ENCODE measurements at places on chromosomes 2 and 18.

DNA sequence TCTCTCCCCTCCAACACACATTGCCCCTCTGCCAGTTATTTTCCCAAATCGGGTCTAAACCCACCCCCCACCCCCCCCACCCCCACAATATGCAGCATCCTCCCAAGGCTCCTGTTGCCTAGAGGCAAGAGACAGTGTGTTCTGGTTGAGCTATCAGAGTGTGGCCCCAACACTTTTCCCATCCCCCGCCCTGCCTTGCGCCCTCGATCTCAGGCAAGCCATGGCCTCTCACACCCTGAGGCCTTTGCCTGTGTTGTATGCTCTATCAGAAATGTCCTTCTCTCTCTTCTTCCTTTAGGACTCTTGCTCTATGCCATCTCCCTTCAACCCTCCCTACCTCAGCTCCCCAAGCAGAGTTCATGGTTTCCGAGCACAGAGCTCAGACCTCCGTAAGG, 9.5 kb upstream of the GRHL1 start:
- DNase-seq, result no peak

- no peak for DNase-seq
These were observed 391.3 kb downstream of the SETBP1 start for GRCh38 chr18:45071956-45072355.

GRCh38 chr2:156874707-156875106, 382.8 kb upstream of the GALNT5 start:
- no peak for DNase-seq

DNA sequence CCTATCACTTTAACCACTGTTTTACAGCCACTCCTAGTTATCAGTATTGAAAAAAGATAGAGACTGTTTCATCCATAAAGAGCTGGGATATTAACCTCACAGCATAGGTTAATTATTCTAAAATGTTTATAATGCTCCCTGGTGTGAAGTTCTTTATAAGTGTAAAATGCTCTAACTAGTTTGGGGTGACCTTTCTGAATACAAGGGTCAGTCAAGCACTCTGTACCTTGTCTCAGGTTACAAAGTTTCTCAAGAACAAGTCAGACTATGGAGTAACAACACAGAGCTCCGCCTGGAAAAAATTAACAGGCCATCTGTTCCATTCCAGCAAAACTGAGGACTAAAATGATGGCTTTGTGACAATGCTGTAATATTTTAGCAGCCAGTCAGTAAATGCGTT, 107.4 kb downstream of the NOL4 start:
- DNase-seq, result no peak

DNA sequence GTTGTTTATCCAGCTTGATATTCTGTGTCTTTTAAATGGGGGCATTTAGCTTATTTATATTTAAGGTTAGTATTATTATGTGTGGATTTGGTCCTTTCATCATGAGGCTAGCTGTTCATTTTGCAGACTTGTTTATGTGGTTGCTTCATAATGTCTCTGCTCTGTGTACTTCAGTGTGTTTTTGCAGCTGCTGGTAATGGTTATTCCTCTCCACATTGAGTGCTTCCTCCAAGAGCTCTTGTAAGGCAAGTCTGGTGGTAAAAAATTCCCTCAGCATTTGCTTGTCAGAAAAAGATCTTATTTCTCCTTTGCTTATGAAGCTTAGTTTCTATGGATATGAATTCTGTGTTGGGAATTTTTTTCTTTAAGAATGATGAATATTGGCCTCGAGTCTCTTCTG, 47.8 kb upstream of the NT5C1B start:
- no peak for DNase-seq

DNA sequence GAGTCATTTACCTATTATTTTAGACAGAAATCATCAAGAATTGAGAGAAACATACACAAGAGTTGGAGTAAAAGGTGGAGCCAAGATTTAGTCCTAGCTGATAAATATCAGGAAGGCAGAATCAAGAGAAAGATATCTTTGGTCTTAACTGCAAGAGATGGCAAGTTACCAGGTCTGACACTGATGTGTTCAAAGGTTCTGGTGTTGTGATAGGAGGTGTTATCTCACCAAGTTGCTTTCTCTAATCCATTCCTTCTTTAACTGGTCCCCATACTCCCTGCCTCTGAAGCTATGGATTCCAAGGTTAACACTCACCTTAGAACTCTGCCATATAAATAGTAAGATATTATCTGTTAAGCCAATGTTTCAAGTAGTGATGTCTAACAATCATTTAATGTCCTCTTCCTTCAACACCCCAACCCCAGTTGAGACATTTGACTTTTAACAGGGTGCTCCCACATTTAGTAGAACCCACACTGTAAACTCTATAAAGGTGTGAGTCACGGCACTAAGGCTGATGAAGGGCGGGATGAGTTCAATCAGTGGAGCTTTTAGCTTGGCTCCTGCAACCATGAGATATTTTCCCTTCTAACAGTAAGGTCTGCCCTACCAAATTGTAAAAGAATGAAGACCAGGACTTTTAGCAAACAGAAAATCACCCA, 333.7 kb downstream of the RND3 start:
- no peak for DNase-seq

- DNase-seq, result no peak
These were observed 100.2 kb downstream of the TNS1 start for GRCh38 chr2:217902379-217903141.

DNA sequence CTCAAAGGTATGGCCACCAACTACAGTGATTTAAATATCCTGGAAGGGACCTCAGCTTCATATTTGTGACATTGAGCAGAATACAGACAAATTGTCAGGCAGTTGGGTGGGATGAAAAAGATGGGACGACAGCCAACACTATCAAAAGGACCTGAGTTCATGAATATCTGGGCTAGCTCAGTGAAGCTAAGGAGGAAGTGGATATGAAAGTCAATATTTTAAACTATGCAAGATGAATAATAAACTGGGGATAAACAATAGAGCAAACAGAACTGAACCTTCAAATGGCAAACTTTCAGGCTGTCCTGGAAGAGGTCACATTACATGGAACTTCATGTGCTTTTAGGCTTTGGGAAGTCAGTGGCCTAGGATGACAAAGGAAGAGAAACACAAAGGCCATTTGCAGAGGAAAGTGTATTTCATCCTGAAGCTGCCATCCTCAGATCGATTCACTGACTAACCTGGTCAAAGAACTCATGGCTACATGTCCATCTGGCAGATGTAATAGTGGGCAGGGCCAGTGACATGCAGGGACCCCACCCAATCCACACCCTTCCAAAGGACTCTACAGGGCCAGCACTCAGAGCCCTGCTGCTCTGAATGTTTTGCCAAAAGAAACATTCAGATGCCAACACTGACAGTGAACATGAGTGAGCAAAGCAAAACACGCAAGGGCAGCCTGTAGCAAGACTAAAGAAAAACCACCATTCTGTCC, 175.7 kb downstream of the ETAA1 start:
- no peak for DNase-seq

All from activated T-cell treated with anti-CD3 and anti-CD28 coated beads, Interleukin-2, amount 50 U/mL, for 48 hours (primary cell).